Activated T-cell treated with anti-CD3 and anti-CD28 coated beads for 48 hours (primary cell): ENCODE measurements at places on chromosomes 2 and 18.

GRCh38 chr18:31497836-31498573, at the start of gene DSG2:
TSS of gene DSG2 (plus strand) at chr18:31498177. CDS start at chr18:31498252, 75 bp downstream.
- DNase-seq: peak; percentile 21

DNA sequence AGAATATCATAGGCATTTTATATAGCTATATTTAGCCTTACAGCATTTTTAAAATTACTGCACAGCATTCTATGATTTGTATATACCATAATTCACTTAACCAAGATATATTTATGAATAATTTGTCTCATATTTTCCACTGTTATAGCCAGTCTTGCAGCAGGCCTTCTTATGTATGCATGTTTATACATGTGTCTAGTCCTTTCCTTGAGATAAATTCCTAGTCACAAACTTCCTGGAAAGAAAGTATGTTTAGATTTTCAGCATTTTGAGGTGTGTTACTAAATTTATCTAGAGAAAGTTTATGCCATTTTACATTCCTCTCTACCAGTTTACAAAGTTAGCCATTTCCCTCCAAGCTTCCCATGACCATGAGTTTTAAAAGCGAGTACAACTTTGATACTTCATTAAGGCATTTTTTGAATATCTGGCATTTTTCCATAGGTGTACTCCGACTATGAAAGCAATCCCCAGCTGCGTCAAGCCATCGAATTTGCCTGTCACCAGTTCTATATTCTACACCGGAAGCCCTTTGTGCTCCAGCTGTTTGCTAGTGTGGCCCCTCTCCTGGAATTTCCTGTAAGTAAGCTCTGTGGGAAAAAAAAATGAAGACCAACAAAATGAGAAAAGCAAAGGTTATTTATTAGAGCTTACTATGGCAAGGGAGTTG, 59.4 kb upstream of the RPE start:
- DNase-seq: no peak

GRCh38 chr2:232562515-232563151, 12.1 kb downstream of the EIF4E2 start:
- DNase-seq: no peak

- no peak for DNase-seq
Observed at GRCh38 chr2:215756346-215756730, 257.0 kb downstream of the MREG start.

GRCh38 chr2:216648105-216648504, 14.9 kb downstream of the IGFBP2 start:
- no peak for DNase-seq

GRCh38 chr2:65366595-65367125, 65.7 kb downstream of the SPRED2 start:
- DNase-seq: no peak

- no peak for DNase-seq
Observed at GRCh38 chr18:42289526-42289925, 334.5 kb downstream of the PIK3C3 start.

DNA sequence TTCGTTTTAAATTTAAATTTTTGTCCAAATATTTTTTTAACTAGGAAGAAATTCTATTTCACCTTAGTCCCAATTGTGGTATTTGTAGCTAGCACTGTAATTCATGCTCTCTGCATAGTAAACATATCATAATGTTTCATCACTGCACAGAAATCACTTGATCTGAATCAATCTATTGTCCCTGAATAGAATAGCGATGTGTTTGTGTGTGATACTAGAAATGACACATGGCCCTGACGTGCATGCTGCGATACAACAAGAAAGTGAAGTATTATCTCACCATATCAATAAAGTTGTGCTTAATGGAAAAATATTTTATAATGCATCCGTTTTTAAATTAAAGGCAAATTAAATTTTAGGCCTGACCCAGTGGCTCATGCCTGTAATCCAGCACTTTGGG, 10.0 kb downstream of the TTL start:
- DNase-seq: no peak

- DNase-seq: no peak
Observed at GRCh38 chr2:203756161-203756560, 49.7 kb downstream of the CD28 start.

- DNase-seq: no peak
Observed at GRCh38 chr2:112149194-112149593, 11.0 kb downstream of the FBLN7 start.

DNA sequence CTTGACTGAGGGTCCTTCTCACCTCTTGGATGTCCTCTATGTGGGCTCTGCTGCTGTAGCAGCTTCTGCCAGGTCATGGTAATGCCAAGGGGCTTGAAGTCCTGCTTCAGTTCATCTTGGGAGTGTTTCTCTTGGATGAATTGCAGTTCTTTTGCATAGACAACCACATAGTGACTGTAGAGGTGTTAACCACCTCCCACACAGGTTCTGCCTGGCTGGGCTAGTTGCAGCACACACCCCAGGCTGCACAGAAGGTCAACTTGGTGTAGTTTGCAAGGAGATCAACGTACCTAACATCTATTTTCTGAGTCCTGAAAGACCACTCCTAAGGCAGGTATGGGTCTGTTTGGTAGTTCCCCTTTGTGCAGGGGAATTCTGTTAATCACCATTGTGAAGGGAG, 108.1 kb downstream of the ADCYAP1 start:
- DNase-seq: no peak

GRCh38 chr2:222393733-222394267, 30.5 kb upstream of the SGPP2 start:
- DNase-seq: no peak

- no peak for DNase-seq
Observed at GRCh38 chr2:192060161-192060560, 134.6 kb downstream of the TMEFF2 start.

- peak; percentile 29 for DNase-seq
Observed at GRCh38 chr18:47756364-47757016, 174.0 kb downstream of the SMAD2 start.

GRCh38 chr2:21043744-21044532, at the start of gene APOB:
TSS of gene APOB (minus strand) at chr2:21044073. CDS start at chr2:21043945, 128 bp downstream.
- DNase-seq: no peak

DNA sequence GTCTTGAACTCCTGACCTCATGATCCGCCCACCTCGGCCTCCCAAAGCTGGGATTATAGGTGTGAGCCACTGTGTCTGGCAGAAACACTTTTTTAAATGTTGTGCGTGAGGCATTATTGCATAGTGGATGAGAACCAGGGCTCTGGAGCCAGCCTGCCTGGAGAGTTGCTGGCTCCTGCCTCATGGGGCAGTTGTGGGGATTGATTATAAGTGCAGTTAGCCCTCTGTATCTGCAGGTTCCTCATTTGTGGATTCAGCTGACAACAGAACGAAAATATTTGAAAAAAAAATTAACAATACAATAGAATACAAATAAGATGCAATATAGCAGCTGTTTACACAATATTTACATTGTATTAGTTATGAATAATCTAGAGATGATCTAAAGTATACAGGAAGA, 129.4 kb upstream of the EML6 start:
- DNase-seq: no peak

GRCh38 chr18:79754022-79754761, 43.5 kb upstream of the KCNG2 start:
- no peak for DNase-seq

GRCh38 chr2:54176577-54176976, 61.2 kb downstream of the ACYP2 start:
- DNase-seq: no peak

GRCh38 chr2:163175294-163175693, 336.7 kb upstream of the KCNH7 start:
- DNase-seq: no peak
